ENCODE measurements at places on chromosomes 1 and 21.

GRCh38 chr1:56780128-56780750, 39.0 kb downstream of the FYB2 start:
- DNase-seq, result no peak
- H3K27ac ChIP-seq, result no peak overlapping the region
- no peaks in the 10 kb centered on the region for H3K36me3 ChIP-seq

GRCh38 chr1:65734979-65735378, 57.7 kb upstream of the PDE4B start:
- peaks cover 2% of the 10 kb centered on the region for H3K27me3 ChIP-seq
- H3K4me3 ChIP-seq, result no peak overlapping the region
- no peaks in the 10 kb centered on the region for H3K4me1 ChIP-seq
- no peak overlapping the region for H3K27ac ChIP-seq

GRCh38 chr1:101135526-101135925, 101.3 kb upstream of the S1PR1 start:
- H3K27ac ChIP-seq, result no peak overlapping the region
- no peak for DNase-seq
- H3K27me3 ChIP-seq, result no peaks in the 10 kb centered on the region
- H3K4me3 ChIP-seq, result no peak overlapping the region
- peaks cover 81% of the 10 kb centered on the region for H3K4me1 ChIP-seq

- H3K27ac ChIP-seq, result no peak overlapping the region
- H3K36me3 ChIP-seq, result no peaks in the 10 kb centered on the region
- DNase-seq, result no peak
Observed at GRCh38 chr21:32044205-32045180, 171.7 kb downstream of the HUNK start.

GRCh38 chr1:20848162-20848561, 61.1 kb upstream of the HP1BP3 start:
- no peak overlapping the region for H3K4me3 ChIP-seq
- no peak overlapping the region for H3K27ac ChIP-seq
- no peaks in the 10 kb centered on the region for H3K27me3 ChIP-seq
- peaks cover 41% of the 10 kb centered on the region for H3K36me3 ChIP-seq
- DNase-seq, result no peak

DNA sequence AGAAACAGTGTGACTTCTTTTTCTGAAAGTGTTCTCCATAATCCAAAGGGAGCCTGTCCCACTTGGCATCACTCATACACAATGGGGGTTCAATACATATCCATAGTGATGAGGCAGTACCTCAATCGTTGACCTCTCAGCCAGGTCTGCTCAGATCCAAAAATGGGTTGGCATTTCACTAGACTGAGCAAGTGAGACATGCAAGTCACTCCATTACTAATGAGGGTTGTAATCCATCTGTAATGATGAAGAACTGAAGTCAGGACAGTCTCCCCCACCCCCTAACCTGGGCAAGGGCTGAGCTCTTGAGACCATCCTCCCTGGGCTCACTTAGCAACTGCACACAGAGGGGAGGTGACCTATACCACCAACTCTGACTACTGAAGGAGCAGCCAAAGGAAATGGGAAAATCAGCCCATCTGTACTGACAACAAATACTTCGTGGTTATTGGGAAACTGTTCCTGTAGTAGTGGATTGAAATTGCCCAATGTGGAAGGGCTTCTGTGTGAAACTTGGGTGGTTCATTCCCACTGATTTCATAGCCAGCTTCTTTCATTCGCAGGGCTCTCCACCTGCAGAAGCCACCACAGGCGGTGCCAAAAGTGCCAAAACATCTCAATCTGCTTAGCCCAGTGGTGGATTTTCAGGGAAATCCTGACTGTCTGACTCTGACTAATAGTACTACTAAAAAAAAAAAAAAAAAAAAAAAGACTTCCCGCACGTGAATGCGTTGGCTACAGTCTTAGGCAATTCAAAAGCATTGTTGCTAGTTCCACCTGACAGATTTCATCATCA, 5.0 kb downstream of the NGF start:
- no peak for DNase-seq
- peaks cover 2% of the 10 kb centered on the region for H3K4me1 ChIP-seq
- H3K36me3 ChIP-seq, result no peaks in the 10 kb centered on the region
- peaks cover 24% of the 10 kb centered on the region for H3K27me3 ChIP-seq
- H3K27ac ChIP-seq, result no peak overlapping the region

GRCh38 chr21:32055305-32055704, 182.5 kb downstream of the HUNK start:
- H3K36me3 ChIP-seq, result no peaks in the 10 kb centered on the region
- no peak for DNase-seq
- H3K4me1 ChIP-seq, result no peaks in the 10 kb centered on the region
- peaks cover 2% of the 10 kb centered on the region for H3K27me3 ChIP-seq

DNA sequence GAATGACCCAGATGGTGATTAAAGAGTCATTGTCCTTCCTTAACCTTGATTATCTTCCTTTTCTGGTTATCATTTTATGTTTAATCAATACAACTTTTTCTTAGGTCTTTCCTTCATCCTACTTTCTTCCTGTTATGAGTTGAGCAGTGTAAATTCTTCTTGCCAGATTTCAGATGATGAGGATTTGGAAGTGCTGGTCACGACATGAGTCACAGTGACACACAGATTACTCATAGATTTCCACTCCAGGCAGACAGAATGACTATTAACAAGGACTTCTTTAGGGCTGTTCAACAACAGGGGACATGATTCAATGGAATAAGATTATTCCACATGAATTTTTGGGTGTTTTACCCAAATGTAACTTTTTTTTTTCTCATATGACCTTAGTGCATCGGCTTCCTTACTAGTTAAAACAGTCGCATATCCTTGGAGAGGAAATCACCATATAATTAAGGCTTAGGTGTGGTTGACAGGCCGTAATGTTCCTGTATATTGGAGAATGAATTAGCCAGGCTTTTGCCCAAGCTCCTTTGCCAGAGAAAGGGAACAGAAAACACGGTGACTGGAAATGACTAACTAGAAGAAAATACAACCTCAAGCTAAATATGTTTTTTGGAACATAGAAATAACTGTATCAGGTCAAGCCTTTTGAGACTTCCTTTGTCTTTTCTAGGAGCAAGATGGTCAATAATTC, 44.2 kb downstream of the PRRX1 start:
- no peak for DNase-seq
- H3K27me3 ChIP-seq, result peaks cover 2% of the 10 kb centered on the region
- peaks cover 2% of the 10 kb centered on the region for H3K4me1 ChIP-seq

- no peaks in the 10 kb centered on the region for H3K4me1 ChIP-seq
- H3K4me3 ChIP-seq, result no peak overlapping the region
- no peak overlapping the region for H3K27ac ChIP-seq
- H3K36me3 ChIP-seq, result no peaks in the 10 kb centered on the region
Observed at GRCh38 chr1:221598122-221598521, 143.8 kb downstream of the DUSP10 start.

GRCh38 chr1:109847251-109847650, 63.4 kb upstream of the CSF1 start:
- no peak overlapping the region for H3K27ac ChIP-seq
- H3K4me1 ChIP-seq, result peaks cover 14% of the 10 kb centered on the region
- DNase-seq, result no peak
- no peaks in the 10 kb centered on the region for H3K36me3 ChIP-seq
- no peaks in the 10 kb centered on the region for H3K27me3 ChIP-seq

GRCh38 chr1:198121056-198121826, 35.6 kb upstream of the NEK7 start:
- H3K27me3 ChIP-seq, result no peaks in the 10 kb centered on the region
- no peaks in the 10 kb centered on the region for H3K36me3 ChIP-seq
- no peak overlapping the region for H3K27ac ChIP-seq
- peaks cover 3% of the 10 kb centered on the region for H3K4me1 ChIP-seq
- DNase-seq, result no peak

- no peaks in the 10 kb centered on the region for H3K4me1 ChIP-seq
- H3K36me3 ChIP-seq, result no peaks in the 10 kb centered on the region
Observed at GRCh38 chr1:188237573-188238348, 1409.0 kb downstream of the PLA2G4A start.

DNA sequence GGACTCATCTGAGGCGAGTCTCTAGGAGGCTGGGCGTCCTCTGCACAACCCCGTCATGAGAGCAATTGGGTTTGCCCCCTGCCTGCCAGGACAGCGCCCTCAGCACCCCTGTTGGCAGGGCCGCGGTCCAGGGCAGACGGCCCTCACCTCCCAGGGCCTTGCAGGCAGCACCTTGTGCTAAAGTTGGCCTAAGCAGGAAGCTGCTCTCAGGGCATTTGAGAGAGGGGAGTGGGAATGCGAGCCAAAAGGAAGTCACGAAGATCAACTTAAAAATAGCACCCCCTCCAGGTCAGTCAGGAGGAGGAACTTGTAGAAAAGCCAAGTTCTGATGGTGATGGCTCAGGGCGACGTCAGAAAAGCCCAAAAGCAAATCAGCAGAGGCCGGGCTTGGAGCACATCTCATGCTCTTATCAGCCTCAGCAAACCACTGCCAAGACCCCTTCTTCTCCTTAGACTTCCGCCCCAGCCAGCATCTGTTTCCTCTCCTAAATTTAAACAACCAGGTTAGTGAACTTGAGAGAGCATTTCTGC, 12.6 kb upstream of the ADORA3 start:
- H3K36me3 ChIP-seq, result no peaks in the 10 kb centered on the region
- peak; percentile 37 for DNase-seq
- H3K4me3 ChIP-seq, result peak overlapping the region; percentile 63
- peak overlapping the region; percentile 70 for H3K27ac ChIP-seq

GRCh38 chr1:239098400-239099037, 287.8 kb upstream of the CHRM3 start:
- no peak overlapping the region for H3K27ac ChIP-seq
- no peaks in the 10 kb centered on the region for H3K36me3 ChIP-seq
- peaks cover 2% of the 10 kb centered on the region for H3K4me1 ChIP-seq
- no peak for DNase-seq

DNA sequence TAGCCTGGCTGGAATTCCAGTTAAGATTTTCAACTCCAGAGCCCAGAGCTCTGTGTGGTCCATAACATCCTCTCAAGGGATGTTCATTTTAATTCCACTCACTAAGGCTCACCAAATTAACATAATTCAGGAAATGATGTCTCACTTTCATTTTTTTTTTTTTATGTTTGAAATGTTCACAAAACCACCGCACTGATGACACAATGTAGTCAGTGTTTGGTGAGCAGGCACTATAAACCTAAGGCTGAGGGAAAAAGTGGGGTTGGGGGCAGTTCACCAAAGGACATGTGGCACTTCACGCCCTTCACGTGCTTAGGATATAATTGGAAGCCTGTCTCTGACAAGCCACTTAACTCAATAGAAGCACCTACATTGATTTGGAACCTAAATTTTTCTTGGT, 177.3 kb upstream of the CAMK1G start:
- H3K4me3 ChIP-seq, result no peak overlapping the region
- H3K4me1 ChIP-seq, result no peaks in the 10 kb centered on the region

- no peak within 1 kb of the TSS for H3K4me3 ChIP-seq
- H3K27ac ChIP-seq, result no peak within 1 kb of the TSS
- no peaks in the 10 kb centered on the region for H3K36me3 ChIP-seq
Observed at GRCh38 chr1:177969825-177970371, at the start of gene SEC16B. Gene SEC16B (minus strand): TSS chr1:177970058. CDS start chr1:177967981, 2,077 bp downstream.

Measured in activated naive CD8-positive, alpha-beta T cell treated with anti-CD3 and anti-CD28 coated beads, Interleukin-2, amount 50 U/mL, for 24 hours (primary cell).